ENCODE measurements at places on chromosomes 12 and 14.
A peak's percentile ranks its signal among the peaks of the same experiment; 100 is the strongest.

DNA sequence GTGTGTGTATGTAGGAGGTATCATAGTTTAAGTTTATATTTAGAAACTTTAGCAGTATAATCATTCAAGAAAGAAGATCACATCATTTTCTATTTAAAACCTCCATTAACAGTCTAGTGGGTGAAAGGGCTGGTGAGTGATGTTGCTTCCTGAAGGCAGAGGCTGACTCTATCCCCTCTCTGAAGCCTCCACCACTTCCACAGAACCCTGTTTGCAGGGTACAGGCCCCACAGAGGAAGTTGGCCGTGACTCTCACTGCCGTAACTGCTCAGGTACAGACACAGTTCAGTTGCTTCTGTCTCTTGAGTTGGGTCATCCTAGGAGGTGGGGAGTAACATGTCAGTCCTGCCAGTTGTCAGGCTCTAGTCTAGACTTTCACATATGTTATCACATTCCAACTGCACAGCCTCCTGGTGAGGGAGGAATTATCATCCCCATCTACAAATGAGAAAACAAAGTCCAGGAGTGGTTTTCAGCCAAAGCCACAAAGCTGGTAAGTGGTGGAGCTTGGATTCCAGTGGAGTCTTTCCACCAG, 31.5 kb downstream of the CFL2 start:
- no peak for DNase-seq

DNA sequence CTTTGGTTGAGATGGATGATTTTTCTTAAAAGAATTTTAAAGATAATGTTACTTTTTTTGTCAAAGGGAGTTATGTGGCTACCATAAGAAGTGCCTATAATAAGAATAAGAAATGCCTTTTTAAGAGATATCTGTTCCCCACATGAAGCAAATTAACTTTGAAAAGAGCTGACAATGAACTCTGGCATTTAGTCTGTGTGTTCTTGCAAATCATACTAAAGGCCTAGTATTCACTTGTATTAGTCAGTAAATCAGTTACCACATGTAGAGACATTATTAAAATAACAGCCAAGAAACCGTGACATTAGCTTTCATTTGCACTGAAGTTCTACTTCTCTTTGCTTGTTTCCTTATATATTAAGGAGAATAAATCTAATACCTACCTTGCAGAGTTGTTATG, 296.3 kb downstream of the CCDC91 start:
- DNase-seq: no peak

DNA sequence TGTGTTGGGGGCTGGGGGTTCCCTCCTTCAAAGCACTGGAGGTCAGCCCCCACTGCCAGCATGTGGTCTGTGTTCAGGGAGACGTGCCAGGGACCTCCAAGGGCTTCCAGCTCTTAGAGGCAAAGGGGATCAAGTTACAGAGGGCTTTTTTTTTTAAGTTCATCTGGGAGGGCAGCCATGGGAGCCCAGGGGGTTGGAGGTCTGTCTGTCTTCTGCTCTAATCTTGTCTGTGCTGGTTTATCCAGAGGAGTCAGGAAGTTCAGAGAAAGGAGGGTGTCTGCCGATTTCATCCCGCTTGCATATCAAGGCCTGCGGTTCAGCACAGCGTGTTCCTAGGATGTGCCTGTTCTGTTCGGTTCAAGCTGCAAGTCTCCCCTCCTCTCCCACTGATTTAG, 72.2 kb downstream of the TMEM132C start:
- no peak for DNase-seq

GRCh38 chr14:102187044-102187443, 47.3 kb downstream of the WDR20 start:
- DNase-seq: no peak

DNA sequence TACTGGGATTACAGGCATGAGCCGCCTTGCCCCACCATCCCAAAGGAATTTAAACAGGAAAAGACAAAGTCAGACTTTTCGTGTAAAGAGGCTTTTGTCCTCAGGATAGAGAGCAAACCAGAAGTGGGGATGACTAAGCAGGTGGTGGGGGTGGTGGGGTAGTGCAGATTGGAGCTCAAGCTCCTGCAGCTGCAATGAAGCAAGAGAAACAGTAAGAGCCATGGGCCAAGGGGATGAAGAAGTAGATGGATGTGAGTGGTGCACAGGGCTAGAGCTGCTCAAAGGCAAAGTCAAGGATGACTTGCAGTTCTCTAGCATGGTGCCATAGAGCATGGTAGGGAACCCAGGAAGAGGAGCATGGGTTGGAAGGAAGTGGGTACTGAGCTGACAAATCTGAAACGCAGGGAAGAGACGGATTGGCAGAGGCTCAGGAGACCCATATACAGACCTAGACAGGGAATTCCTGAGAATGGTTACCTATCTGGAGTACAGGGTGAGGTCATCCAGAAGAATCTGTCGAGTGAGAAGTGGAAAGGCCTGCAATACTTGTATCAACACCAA, 11.4 kb upstream of the RNF34 start:
- DNase-seq: no peak

DNA sequence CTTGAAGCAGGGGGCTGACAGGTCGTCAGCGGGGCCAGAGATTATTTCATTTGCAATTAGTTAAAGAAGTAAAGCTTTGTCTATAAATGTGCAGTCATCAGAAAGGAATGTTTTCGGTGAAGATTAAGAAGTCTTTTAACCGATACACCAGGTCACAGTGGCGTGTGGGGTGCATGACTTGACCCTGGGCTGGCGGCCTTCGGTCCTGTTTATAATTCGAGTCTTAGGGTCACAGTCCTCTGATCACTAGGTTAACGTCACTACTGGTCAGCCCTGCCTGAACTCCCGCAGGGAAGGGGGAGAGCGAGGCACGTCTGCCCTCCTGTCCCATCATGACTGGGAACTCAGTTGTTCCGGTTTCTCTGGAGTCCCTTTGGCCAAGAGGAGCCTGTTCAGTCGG, 5.0 kb upstream of the C14orf180 start:
- no peak for DNase-seq

DNA sequence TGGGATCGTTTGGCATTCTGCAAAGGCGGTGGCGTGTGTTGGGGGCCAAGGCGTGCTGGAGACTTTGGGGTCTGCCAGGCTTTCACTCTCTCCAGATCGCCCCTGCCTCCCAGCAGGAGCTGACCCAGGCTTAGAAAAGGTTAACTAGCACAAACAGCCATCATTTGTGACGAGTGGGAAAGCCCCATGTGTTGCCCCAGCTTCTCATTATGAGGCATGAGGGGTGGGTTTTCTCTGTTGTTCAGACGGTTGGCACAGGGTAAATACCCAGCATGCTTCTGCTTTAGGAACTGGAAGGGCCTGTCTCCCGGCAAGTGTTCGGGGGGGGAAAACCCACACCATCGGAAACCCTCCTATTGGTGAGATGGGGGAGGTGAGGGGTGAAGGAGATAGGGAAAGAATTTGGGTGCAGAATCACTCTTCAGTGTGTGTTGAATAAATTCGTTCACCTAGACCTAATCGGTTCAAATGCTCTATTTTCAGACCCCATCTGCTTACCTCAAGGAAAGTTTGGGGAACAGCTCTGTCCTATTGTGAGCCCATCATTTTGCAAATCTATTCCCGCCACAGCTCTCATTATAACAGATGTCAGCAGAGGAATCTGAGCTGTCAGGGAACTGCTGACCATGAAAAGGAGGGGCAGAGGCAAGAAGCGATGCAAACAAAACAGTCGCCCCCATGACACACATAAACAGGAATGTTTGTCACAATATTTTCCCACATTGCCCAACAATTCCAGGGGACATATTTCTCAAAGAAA, 34.7 kb upstream of the C12orf42 start:
- DNase-seq: no peak

DNA sequence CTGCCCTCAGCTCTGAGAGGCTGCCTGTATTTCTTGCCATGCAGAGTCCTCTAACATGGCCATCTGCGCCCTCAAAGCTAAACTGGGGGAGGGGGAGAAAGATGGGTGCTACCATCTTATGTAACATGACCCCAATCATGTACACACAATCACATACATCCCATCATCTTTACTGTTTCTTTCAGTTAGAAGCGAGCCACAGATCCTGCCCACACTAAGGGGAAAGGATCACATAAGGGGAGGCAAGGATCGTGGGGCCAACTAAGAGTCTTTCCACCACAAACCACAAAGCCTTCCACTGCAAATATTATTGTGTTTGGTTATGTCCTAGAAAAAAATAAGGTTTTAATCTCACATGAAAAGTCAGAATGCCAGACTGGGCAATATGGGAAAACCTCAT, 11.8 kb upstream of the AMN1 start:
- no peak for DNase-seq

DNA sequence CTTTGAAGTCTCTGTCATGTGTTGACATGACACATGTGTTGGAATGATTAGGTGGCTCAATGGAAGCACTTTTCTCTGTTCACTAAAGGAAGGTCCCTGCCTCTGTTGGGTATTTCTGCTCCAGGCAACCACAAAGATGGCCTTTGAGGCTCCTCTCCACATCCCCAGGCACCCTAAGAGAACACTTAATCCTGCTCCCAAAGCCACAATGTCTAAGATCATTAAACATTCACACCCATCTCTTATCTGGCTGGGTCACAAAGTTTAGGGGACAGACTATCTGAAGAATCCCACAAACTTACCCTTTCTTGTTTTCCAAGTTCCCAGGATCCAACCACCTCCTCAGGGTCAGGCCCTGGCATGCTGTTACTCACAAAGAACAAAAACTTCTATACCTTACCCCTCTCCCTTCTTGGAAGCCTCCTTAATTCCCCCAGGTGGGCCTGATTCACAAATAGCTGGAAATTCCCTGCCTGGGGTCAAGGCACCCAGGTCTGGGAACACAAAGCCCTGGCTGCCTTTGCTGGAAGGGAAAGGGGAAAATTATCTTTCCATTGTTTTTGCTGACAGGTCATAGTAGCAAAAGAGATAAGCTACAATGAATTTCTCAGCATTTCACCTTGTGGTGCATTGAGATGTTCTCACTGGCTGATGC, 333.7 kb downstream of the PCNX1 start:
- no peak for DNase-seq

DNA sequence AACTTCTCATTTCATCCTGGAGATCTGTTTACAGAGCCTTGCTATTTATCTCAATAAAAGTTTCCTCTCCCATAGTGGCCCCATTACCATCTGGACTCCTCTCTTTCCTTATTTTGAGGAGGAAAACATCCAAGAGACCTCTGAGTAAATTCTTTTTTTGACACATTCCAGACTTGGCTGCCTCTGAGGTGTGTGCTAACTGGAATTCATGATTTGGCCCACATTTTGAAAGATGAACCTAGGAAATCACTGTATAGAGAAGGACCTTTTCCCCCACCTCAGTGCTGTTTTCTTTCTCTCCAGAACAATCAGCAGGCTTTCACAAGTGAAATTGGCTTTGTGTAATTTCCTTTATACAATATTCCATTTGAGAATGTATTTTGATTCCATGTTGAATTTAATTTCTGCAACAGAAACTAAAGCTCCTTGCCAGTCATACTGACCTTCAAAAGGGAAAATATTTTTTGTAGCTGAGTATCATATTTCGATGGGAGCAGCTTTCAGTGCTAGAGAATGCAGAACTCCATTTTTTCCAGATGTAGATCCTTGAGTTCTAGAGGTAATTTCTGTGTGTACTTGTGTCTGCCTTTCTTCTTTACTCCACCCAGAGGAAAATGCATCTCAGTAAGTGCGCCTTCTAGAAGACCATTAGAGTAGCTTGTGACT, 244.9 kb upstream of the RGS6 start:
- DNase-seq: no peak

DNA sequence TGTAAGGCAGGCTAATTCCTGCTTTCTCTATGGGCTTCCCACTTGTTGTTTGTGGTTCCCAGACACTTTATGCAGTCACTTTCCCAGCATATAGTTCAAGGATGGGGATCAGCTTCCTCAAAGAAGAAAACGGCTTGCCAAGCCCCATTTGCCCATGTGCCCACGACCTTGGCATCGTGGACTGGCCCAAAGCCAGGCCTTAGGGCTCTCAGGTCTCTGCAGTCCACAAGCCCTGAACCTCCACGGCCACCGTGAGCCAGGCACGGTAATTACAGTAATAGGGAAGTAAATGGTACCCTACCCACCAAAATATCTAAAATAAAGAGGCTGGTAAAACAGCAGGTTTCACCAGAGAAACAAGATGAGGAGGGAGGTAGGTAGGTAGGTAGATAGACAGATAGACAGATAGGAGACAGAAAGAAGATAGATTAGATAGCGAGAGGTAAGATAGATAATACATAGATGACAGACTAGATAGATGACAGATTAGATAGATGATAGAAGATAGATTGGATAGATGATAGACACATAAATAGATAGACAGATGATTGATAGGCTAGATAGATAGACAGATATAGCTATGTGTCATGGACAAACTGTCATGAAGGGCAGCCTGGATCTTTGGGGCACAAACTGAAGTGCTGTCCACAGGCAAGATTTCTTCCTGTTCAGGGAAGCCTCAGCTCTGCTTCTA, 163.1 kb downstream of the SLC15A4 start:
- DNase-seq: no peak

DNA sequence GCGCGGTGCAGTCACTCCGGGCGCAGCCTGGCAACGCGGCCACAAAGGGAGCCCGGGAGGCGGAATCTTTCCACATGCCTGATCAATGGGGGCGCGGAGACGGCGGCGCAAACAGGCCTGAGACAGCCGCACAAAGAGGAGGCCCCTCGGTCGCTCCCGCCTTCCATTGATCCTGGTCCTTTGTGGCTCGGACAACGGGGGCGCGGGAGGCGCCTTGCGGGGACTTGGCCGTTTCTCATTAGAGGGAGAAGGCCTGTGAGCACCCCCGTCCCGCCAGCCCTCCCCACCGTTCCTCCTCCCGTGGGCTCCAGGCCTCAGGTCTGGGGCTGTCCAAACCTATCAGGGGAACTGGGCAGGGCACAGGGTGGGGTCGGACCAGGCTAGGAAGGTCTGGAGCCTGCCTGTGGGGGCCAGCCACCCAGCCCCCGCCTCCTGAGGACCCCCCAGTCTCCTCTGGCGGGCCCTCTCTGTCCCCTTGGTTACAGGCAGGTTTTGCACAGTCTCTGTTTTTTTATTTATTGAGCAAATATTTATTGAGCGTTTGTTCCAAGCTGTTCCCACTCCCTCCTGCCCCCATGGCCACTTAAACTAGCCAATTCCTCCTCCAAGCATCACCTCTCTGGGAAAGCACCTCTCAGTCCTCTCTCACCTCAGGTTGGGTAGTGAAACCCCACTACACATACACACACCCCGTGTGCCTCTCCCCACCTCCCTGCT, 29.0 kb upstream of the MSI1 start:
- DNase-seq: peak; percentile 76

DNA sequence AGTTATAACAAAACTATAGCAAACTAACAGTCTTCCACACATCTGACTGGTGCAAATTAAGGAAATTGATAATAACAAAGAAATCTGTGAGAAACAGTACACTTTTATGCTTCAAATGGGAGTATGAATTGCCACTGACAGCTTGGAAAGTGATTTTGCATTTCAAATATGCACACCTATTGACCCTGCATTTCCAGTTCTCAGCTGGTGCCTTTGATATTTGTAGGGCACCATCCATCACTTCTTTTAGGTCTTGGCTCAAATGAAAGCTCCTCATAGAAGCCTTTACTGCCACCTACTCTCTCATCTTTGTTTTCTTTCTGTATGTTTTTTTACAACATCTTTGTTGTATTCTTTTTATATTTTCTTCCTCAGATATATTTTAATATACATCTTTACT, 125.1 kb downstream of the ST8SIA1 start:
- DNase-seq: no peak

GRCh38 chr12:30764251-30764650, 9.5 kb upstream of the CAPRIN2 start:
- DNase-seq: no peak
